ENCODE measurements at places on chromosomes 6 and 20.
A peak's percentile ranks its signal among the peaks of the same experiment; 100 is the strongest.

- DNase-seq = peak; percentile 3
Measured at GRCh38 chr6:163757520-163757919, 343.0 kb downstream of the QKI start.

DNA sequence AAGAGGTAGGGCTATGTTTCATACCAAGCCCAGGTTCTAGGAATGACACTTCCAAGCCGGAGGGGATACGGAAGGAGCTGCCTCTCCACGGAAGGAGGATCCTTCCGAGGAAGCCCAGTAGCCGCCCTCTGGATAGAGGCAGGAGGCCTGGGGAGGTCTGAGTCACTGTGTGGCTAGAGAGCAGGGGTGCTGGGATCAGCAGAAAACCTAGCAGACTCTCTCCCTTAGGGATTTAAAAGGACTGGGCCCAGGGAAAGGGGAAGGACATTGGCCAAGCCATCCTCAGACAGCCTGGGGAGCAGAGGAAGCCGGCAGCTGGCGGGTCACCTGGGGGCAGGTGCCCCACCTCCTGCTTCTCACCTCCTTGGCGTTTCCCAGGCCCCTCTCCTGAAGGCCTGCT is 36.6 kb upstream of the NFATC2 start:
- DNase-seq = no peak

- DNase-seq = no peak
Measured at GRCh38 chr6:142429195-142429594, 127.4 kb downstream of the ADGRG6 start.

DNA sequence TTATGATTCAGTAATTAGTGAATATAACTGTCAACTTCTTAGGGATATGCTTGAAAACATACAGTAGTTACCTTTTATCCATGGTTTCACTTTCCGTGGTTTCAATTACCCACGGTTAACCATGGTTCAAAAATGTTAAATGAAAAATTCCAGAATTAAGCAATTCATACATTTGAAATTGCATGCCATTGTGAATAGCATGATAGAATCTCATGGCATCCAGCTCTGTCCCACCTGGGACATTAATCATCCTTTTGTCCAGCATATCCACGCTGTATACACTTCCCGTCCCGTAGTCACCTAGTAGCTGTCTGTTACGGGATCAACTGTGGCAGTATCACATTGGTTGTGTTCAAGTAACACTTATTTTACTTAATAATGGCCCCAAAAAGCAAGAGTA is 781.7 kb upstream of the CITED2 start:
- DNase-seq = no peak

DNA sequence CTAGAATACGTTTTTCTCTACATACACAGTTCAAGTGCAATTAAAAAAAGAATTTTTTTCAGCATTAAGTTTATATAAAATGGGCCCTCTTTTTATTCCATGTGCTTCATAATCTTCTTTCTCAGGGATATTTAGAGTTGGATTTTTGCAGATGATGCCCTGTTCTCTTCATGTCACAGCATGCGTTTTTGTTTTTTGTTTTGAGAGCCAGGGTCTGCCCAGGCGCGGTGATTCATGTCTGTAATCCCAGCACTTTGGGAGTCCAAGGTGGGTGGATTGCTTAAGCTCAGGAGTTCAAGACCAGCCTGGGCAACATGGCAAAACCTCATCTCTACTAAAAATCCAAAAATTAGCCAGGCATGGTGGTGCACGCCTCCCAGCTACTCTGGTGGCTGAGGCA is 82.9 kb upstream of the PRND start:
- no peak for DNase-seq

Data from lower leg skin (tissue), 4 donors.